ENCODE measurements at places on chromosomes 3 and 15.

- DNase-seq: no peak
These were observed 1.8 kb downstream of the DIPK2A start for GRCh38 chr3:143973259-143974021.

DNA sequence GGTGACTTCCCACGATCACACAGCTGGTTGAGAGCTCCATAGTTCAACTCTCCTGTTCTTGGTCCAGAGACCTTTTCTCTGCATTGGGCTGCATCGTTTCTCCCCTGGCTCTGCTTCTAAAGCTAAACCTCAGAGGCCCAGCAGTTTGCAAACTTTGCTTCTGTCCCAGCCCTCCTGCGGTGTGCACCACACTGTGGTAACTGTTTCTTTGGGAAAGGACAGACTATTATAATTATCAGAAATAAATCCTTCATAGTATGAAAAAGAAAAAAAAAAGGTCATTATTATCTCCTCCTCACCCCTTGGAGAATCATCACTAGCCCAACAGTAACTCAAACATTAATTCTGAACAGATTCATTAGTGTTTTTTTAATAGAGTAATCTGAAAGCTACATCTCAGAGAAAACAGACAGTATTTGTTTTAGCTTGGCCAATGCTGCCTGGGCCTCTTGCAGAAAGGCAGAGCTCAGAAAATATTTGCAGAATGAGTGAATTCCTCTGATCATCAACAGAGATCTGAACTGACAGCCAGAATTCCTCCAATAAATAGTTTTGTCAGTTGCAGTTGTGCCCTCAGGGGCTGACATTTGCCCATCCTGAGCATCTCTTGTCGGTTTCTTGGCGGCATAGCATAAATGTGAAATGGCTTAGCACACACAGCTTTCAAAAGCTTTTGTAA lies 52.9 kb downstream of the BFSP2 start:
- no peak for DNase-seq

- no peak for DNase-seq
These were observed 7.2 kb upstream of the PPM1L start for GRCh38 chr3:160748787-160749186.

DNA sequence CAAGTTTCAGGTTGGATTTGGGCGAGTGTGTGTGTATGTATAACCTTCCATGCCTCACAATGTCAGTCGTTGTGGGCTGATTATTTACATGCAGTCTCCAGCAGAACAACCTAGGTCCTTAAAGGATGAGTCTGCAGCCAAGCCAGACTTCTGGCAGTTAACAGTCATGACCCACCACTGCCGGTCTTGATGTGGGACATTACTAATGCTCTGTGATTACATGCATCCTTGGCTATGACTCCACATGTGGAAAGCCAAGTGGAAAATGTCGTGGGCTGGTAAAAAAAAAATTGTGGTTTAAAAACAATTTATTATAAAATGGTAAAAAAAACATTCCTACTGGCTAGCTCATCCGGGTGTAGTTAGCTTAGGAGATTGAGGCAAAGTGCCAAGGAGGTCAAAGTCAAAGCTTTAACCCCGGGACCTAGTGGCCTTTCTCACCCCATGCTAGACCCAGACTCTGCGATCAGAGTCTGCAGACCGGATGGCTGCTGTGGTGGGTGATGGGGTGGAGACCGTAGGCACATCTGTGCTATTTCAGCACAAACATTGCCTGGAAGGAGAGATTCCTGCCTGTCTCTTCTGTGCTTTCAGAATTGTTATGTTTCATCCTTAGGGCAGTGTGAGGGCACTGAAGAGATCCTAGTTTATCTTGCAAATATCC lies 6.8 kb downstream of the RARRES1 start:
- DNase-seq: peak; percentile 82

DNA sequence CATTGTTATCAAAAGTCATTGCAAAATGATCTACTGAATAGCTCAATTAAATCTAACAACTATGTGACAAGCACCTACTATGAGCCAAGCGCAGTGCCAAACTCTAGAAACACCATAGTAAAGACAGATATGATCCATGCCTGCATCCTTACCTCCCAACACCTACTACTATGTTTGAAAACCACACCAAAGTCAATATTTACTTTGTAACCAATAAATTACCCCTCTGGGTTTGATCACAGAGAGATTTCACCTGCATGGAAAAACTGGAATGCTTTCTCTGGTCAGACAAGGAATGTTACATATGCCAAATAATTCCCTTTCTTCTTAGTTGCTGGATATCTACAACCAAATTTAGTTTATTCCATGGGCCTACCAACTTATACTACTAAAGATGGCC lies 422.2 kb downstream of the FHIT start:
- DNase-seq: no peak

- DNase-seq: no peak
These were observed 442.8 kb upstream of the ARRDC4 start for GRCh38 chr15:97517737-97518136.

Data from femur (tissue), 1 donor.